ENCODE measurements at places on chromosomes 6 and 20.

DNA sequence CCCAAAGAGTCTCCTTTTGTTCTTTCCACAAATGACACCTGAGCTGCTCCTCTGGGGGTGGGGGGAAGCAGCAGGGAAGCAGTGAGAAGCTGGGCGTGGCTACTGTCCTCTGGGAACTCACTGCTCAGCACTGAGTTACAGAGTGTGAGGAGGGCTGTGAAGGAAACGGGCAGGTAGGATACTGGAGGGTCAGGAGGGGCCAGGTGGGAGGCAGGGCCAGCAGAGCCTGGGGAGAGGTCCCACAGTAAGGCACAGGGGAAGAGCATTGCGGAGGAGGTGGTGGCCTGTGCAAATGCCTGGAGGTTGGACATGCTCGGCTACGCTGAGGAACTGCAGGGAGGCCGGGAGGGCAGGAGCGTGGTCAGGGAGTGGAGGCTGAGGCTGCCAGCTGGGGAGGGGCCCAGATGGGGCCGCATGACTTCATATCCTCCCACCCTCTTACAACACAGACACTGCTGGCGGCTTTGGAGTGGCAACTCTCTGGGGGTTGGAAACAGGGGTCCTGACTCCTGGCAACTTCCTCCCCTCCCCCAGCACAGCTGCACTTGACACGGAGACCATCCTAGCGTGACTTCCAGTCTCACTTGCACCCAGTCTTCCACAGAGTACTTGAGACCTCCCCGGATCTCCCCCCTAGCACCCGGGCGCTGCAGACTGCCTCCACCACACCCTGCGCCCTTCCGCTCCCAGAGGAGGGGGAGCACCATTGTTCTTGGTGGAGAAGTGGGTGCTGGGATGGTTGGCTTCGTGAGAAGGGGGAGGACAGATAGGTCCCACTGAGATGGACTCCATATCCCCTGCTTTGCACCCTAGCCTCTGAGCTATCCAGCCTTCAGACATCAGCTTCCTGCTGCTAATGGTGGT lies 34.2 kb downstream of the RBM38 start:
- H3K4me1 ChIP-seq, result peaks cover 41% of the 10 kb centered on the region
- no peak overlapping the region for H3K27ac ChIP-seq
- H3K36me3 ChIP-seq, result no peaks in the 10 kb centered on the region
- DNase-seq, result no peak

- no peak overlapping the region for H3K4me3 ChIP-seq
- peaks cover 36% of the 10 kb centered on the region for H3K27me3 ChIP-seq
- H3K4me1 ChIP-seq, result peaks cover 3% of the 10 kb centered on the region
- no peaks in the 10 kb centered on the region for H3K36me3 ChIP-seq
- no peak for DNase-seq
These were observed 811 bp upstream of the RSPO4 start for GRCh38 chr20:1002682-1003561.

DNA sequence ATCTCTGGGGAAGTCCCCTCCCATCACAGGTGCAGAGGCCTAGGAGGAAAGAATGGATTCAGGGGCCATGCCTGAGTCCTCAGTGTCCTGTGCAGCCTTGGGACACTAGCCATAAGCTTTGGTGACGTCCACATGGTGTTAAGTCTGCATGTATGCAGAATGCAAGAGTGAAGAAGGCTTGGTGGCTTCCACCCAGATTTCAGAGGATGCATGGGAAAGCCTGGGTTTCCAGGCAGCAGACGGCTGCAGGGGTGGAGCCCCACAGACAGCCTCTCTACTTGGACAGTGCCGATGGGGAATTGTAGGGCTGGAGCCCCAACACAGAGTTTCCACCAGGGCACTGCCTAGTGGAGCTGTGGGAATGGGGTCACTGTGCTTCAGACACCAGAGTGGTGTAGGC lies 117.1 kb upstream of the NRN1 start:
- DNase-seq, result no peak
- peaks cover 10% of the 10 kb centered on the region for H3K27me3 ChIP-seq
- no peaks in the 10 kb centered on the region for H3K4me1 ChIP-seq

- H3K4me3 ChIP-seq, result no peak overlapping the region
- no peak overlapping the region for H3K27ac ChIP-seq
- no peaks in the 10 kb centered on the region for H3K27me3 ChIP-seq
- DNase-seq, result no peak
These were observed 129.0 kb downstream of the KIF16B start for GRCh38 chr20:16444057-16444777.

- H3K27ac ChIP-seq, result no peak overlapping the region
- DNase-seq, result no peak
- no peaks in the 10 kb centered on the region for H3K4me1 ChIP-seq
- no peak overlapping the region for H3K4me3 ChIP-seq
These were observed 48.5 kb upstream of the OLIG3 start for GRCh38 chr6:137542713-137543112.

- DNase-seq, result peak; percentile 51
- no peaks in the 10 kb centered on the region for H3K27me3 ChIP-seq
- peak overlapping the region; percentile 40 for H3K4me3 ChIP-seq
- H3K36me3 ChIP-seq, result no peaks in the 10 kb centered on the region
- H3K4me1 ChIP-seq, result peaks cover 6% of the 10 kb centered on the region
These were observed 10.4 kb downstream of the DEFB129 start for GRCh38 chr20:237489-237888.

DNA sequence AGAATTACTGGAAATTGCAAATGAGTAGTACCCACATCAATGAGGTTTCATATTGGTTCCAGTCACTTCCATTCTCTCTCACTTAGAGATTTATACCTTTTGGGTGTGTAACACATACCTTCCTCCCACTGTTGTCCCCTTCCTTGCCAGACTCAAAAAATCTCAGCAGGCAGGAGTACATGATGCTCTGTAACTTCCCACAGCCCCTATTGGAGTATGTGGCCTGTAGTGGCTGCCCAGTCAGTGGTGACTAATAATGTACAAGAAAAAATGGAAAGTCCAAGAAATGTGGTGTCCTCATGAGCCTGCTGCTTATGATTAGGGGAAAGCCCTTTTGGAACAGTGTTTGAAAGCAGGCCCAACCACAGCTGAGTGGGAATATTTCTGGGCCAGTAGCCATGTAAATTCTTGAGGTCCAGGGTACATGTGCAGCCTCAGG lies 312.0 kb downstream of the ZFAND3 start:
- no peak overlapping the region for H3K4me3 ChIP-seq
- no peaks in the 10 kb centered on the region for H3K4me1 ChIP-seq
- DNase-seq, result no peak
- H3K36me3 ChIP-seq, result no peaks in the 10 kb centered on the region
- no peak overlapping the region for H3K27ac ChIP-seq

- no peaks in the 10 kb centered on the region for H3K27me3 ChIP-seq
- no peak overlapping the region for H3K27ac ChIP-seq
- no peak overlapping the region for H3K4me3 ChIP-seq
- peaks cover 52% of the 10 kb centered on the region for H3K36me3 ChIP-seq
- DNase-seq, result no peak
These were observed 68.8 kb upstream of the LTV1 start for GRCh38 chr6:143774347-143774746.

- H3K4me1 ChIP-seq, result peaks cover 29% of the 10 kb centered on the region
- H3K4me3 ChIP-seq, result no peak overlapping the region
- H3K36me3 ChIP-seq, result no peaks in the 10 kb centered on the region
These were observed 141.2 kb downstream of the NRN1 start for GRCh38 chr6:5865506-5866031.

- H3K4me1 ChIP-seq, result peaks cover 8% of the 10 kb centered on the region
- no peak overlapping the region for H3K27ac ChIP-seq
- no peak overlapping the region for H3K4me3 ChIP-seq
These were observed 206.5 kb upstream of the ZNF184 start for GRCh38 chr6:27679308-27679963.

DNA sequence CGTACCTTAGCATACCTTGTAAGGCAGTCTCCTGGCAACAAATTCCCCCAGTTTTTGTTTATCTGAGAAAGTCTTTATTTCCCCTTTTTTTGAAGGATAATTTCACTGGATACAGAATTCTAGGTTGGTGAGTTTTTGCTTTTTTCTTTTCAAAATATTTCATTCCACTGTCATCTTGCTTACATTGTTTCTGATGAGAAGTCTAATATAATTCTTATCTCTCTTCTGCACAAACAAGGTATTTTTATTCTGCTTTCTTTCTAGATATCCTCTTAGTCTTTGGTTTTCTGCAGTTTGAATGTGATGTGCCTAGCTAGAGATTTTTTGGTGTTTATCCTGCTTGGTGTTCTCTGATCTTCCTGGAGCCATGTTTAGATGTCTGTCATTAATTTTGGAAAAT lies 57.7 kb upstream of the EZR start:
- H3K36me3 ChIP-seq, result no peaks in the 10 kb centered on the region
- H3K4me1 ChIP-seq, result no peaks in the 10 kb centered on the region
- H3K27me3 ChIP-seq, result no peaks in the 10 kb centered on the region

DNA sequence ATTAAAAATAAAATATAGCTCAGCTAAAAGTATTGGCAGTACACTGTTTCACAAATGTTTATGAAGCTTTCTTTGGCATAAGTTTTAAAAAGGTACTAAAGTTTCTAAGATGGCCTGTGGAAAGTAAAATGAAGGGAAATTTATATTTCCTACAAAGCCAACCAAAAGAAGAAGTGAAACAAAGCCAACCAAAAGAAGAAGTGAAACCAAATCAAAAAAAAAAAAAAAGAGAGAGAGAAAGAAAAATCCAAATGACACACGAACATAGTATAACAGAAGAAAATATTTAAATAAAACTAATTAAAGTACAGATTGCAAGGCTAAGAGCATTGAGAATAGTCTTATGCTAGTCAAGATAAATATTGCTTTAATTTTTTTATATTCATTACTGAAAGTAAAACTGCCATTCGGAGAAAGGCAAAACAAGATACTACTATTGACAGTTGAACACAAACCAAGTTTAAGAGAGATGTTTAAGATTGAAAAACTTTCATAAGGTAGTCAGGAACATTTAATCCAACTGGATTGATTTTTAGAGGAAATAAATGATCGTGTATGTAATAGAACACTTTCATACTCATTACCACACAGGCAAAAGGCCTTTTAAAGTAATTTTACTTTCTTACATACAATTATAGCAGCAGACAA lies 12.8 kb upstream of the KHDRBS2 start:
- H3K4me3 ChIP-seq, result no peak overlapping the region
- no peak for DNase-seq
- H3K4me1 ChIP-seq, result no peaks in the 10 kb centered on the region
- no peaks in the 10 kb centered on the region for H3K27me3 ChIP-seq
- H3K36me3 ChIP-seq, result no peaks in the 10 kb centered on the region

GRCh38 chr20:45827030-45827652 lies at the start of gene TNNC2:
TNNC2 (minus strand) TSS chr20:45827312; CDS start chr20:45827248, 64 bp downstream.
- H3K4me3 ChIP-seq, result no peak within 1 kb of the TSS
- H3K4me1 ChIP-seq, result peaks cover 17% of the 10 kb centered on the region
- H3K27ac ChIP-seq, result no peak within 1 kb of the TSS
- no peak for DNase-seq
- H3K27me3 ChIP-seq, result peaks cover 16% of the 10 kb centered on the region
- no peaks in the 10 kb centered on the region for H3K36me3 ChIP-seq

DNA sequence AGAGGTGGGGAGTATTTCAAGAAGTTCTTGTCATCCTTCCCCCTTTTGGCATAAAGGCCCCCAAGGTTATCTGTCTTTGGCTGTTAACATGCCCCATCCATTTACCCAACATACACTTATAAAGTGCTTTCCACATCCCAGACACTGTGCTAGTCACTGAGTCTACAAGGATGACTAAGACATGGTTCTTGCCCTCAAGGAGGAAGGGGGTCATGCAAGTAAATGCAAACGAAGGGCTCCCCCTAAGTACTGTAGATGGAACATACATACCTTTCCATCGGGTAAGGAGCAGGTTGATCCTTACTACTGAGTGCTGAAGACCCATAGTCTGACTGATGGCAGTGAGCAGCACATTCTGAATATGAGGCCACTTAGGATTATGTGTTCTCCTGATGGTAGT lies 38.3 kb downstream of the HECA start:
- peak overlapping the region; percentile 31 for H3K27ac ChIP-seq
- peaks cover 88% of the 10 kb centered on the region for H3K36me3 ChIP-seq
- DNase-seq, result no peak
- no peak overlapping the region for H3K4me3 ChIP-seq
- H3K4me1 ChIP-seq, result peaks cover 69% of the 10 kb centered on the region
- H3K27me3 ChIP-seq, result no peaks in the 10 kb centered on the region

DNA sequence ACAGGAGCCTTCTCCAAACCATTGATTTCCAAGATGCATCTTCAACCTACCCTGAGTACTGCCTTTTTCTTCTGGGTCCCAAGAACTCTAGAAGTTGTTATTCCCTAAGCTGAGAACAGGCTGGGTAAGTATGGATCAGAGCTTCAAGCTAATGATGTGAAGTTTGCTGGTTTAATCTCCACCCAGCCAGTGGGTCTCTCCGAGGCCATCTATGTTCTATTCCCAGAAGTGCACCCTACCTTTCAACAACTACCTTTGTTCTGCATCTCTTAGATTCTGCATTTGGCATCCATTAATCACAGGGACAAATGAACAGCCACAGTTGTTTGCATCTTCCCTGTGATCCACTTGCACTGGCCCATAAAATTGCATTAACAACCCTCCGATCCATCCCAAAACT lies 246.2 kb downstream of the HIVEP2 start:
- no peaks in the 10 kb centered on the region for H3K27me3 ChIP-seq
- H3K27ac ChIP-seq, result no peak overlapping the region
- no peak for DNase-seq
- no peaks in the 10 kb centered on the region for H3K36me3 ChIP-seq
- H3K4me1 ChIP-seq, result no peaks in the 10 kb centered on the region
- no peak overlapping the region for H3K4me3 ChIP-seq

- no peaks in the 10 kb centered on the region for H3K36me3 ChIP-seq
- DNase-seq, result no peak
- H3K27me3 ChIP-seq, result no peaks in the 10 kb centered on the region
- no peak overlapping the region for H3K4me3 ChIP-seq
- no peak overlapping the region for H3K27ac ChIP-seq
- H3K4me1 ChIP-seq, result peaks cover 6% of the 10 kb centered on the region
These were observed 108.7 kb upstream of the TMEM170B start for GRCh38 chr6:11428895-11429294.

- H3K36me3 ChIP-seq, result no peaks in the 10 kb centered on the region
- peaks cover 21% of the 10 kb centered on the region for H3K4me1 ChIP-seq
- DNase-seq, result peak; percentile 27
- H3K27me3 ChIP-seq, result peaks cover 48% of the 10 kb centered on the region
- no peak overlapping the region for H3K27ac ChIP-seq
These were observed 1.2 kb downstream of the MAK start for GRCh38 chr6:10837009-10837621.

Measured in CD4-positive, alpha-beta T cell (primary cell).